ENCODE measurements at places on chromosomes 3 and 15. TPM values are rescaled to one million over a fixed set of nuclear protein-coding genes. Genes with fewer than 3 reads are reported as not detected.

DNA sequence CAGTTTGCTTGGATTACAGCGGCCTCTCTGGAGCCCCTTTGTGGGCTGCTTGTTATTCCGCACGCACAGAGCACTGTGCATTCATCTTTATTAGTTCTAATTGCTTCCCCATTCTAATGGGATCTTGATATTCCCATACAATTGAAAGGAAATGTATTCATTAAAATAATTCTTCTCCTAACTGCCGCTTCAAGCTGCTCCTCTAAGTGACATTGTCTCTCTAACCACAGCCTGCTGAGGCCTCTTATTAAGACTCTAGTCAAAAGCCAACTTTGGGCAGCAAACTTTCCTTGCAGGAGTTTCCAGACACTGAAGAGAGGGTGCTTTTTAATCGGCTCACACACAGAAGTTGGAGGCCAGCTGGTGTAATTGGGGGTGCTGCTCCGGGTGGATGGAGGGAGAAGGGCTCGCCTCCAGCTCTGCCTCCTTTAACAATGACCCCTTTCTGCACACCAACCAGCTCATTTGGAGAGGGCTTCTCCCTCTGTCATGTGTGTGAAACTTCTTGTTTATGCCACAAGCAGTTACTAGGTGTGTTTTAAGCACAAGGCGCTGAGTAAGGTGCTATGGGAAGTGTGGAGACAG is 5.6 kb upstream of the MAGEF1 start:
- DNase-seq = no peak

- DNase-seq = no peak
Measured at GRCh38 chr15:39183164-39183881, 397.6 kb upstream of the THBS1 start.

- DNase-seq = no peak
Measured at GRCh38 chr3:170438836-170439235, 20.2 kb downstream of the CLDN11 start.

GRCh38 chr3:100518983-100519382 is 26.6 kb downstream of the TMEM45A start:
- DNase-seq = no peak

DNA sequence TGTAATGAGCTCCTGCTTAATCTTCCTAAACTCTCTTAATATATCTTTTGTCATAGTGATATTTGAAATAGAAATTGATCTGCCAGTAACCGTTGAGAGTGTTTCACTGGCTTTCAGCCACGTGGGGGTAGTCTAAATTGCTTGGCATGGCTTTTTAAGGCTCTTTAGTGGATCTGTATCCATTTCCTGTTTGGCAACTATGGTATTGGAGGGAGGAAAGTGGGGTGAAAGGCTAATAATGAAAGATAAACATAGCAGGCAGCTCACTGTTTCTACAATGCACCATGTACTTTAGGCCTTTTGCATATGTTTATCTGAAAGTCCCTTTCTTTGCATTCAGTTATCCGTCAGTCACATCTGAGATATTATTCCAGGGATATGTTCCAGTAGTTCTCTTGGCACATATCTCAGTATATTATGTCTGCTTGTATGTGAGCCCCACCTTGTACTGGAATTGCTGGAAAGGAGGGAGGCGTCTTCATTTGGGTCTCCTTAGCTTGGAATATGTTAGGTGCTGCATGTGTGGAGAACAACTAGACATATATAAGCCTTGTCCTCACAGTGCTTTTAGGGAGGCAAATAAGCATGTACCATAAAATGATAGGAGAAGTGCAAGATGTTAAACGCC is 10.8 kb downstream of the TOPAZ1 start:
- DNase-seq = no peak

- no peak for DNase-seq
Measured at GRCh38 chr3:118636841-118637240, 397.8 kb downstream of the IGSF11 start.

DNA sequence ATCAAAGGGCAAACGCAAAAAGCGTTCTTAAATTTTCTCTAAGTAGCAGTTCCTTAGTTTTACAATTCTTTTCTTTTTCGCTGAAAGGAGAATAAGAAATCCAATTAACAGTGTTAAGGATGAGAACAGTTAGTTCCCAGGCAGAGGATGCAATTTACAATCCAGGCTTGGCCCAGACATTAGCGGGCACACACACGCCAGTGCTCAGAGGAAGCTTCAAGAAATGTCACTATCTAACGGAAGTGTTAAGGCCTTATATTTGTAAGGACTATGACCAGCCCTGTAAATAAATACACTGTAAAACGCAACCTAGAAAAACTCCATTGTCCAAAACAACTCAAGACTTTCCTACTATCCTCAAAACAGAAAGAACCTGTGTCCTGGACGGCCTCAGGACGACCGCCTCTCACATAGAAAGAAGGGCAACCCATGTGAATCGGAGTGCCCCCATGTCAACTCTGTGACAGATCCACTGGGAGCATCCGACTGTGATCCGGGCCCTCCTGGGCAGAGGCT is 1.3 kb downstream of the ACAP2 start:
- DNase-seq = no peak

- no peak for DNase-seq
Measured at GRCh38 chr15:74231475-74231874, 4.7 kb upstream of the CCDC33 start.

DNA sequence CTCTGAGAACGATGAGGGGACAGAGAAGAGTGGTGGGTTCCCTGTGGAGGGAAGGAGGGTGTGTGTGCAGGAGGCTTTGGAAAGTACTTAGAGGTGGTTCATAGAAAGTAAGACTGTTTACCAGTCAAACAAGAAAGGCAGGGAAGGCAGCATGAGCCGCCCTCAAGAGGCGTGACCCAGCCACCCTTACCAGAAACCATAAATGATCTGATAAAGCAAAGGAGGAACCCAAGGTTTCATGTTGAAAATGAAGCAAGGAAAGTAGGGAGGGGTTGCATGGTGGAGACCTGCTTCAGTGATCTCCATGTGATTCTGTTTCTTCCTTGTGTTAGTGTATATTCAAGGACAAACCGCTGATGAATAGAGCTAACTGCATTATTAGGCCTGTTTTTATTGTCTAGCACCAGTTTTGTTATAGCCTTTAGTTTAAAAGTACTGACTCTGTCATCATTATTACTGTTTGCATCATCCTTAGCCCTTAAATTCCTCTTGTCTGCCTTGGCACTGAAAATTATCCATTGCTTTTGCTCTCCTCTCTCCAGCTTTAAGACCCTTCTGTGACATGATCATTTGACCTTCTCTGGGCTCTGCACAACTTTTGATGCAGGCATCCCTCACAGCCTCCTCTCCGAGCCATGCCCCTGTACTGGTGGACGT is 96.1 kb downstream of the STAC start:
- no peak for DNase-seq

GRCh38 chr15:64717130-64717529 is 58.3 kb downstream of the RBPMS2 start:
- no peak for DNase-seq

- DNase-seq = no peak
Measured at GRCh38 chr15:66947471-66947870, 117.9 kb upstream of the SMAD3 start.

DNA sequence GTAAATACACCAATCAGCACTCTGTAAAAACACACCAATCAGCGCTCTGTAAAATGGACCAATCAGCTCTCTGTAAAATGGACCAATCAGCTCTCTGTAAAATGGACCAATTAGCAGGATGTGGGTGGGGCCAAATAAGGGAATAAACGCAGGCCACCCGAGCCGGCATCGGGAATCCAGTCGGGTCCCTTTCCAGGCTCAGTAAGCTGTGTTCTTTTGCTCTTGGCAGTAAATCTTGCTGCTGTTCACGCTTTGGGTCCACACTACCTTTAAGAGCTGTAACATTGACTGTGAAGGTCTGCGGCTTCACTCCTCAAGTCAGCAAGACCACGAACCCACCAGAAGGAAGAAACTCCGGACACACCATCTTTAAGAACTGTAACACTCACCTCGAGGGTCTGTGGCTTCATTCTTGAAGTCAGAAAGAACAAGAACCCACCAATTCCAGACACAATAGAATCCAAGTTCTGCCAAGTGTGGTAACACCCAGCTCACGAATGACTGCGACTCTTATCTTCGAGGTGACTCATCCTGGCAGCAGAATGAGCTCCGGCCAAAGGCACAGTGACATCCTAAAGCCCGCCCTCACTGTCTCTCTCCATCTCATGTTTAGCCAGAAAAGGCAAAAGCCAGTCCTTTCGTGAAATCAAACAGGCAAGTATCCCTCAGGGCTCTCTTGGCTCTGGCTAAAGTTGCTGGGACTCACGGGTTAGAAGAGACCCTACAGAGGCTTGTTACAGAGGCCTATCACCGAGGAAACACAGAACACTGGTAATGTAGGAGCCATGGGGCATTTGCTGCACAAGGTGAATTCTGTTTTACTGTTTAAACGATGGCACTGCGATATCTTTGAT is 155.2 kb downstream of the FAM43A start:
- no peak for DNase-seq

DNA sequence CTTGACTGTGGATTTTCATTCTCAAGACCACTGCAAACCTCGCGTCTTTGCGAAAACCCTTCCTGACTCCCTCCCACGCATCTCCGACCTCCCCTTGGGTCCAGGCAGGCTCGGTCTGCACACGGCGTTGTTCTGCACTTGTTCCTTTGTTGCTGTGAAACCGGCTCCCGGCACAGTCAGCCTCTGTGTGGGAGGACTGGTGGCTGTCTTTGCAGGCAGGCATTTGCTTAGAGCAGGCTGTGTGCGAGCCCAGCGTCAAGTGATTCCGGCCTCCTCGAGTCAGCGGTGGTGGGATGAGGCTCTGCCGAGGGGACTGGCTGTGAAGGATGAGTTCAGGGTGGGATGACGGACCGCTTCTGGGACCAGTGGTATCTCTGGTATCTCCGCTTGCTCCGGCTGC is 102.6 kb upstream of the ROPN1 start:
- no peak for DNase-seq

DNA sequence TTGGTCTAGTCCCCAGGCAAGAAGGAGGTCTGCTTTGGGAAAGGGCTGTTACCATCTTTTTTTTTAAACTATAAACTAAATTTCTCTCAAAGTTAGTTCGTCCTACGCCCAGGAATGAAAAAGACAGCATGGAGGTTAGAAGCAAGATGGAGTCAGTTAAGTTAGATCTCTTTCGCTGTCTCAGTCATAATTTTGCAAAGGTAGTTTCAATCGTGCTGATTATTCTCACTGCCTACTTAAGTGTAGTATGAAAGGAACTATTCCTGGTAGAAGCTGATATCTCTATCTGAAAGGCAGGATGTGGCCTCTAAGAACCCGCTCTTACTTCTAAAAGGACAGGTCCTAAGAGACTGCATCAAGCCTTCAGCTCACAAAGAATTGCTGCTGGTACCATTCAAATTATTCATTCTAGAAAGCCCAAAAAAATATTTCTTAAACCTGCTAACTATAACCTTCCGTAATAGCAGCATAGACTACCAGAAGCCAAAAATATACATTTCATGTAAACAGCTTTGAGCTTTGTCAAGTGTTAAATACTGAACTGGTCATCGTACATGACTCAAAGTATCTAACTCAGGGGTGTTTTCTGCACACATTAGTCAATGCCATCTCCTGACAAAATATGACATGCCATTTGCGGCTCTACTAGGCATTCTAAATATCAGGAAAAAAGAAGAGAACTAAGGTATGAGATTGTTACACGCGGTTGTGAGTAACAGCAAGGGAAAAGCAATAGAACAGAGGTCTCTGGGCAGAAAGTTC is 96.0 kb upstream of the CCDC80 start:
- no peak for DNase-seq

DNA sequence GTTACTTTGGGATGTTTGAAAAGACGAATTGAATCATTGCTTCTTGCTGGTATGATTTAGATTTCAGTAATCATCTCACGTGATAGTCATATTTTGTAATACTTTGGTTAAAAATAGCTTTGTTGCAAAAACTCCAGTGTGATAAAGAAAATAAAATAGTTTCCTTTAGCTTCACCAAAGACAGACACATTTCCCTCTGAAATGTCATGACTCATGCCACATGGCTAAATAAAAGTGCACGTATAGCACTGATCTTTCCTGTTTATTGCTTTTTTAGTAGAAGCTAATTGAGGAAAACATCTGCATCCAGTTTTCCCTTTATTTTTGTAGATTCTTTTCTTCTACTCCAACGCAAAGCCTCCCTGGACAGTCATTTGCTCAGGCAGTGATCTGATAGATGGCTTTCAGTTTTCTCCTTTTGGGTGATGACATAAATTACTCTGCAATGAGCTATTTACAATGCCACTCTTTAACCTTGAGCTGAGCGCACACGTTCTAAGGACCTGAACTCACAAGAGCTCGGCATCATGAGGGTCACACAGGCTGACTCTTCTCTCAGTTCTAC is 84.9 kb downstream of the ARNT2 start:
- no peak for DNase-seq

DNA sequence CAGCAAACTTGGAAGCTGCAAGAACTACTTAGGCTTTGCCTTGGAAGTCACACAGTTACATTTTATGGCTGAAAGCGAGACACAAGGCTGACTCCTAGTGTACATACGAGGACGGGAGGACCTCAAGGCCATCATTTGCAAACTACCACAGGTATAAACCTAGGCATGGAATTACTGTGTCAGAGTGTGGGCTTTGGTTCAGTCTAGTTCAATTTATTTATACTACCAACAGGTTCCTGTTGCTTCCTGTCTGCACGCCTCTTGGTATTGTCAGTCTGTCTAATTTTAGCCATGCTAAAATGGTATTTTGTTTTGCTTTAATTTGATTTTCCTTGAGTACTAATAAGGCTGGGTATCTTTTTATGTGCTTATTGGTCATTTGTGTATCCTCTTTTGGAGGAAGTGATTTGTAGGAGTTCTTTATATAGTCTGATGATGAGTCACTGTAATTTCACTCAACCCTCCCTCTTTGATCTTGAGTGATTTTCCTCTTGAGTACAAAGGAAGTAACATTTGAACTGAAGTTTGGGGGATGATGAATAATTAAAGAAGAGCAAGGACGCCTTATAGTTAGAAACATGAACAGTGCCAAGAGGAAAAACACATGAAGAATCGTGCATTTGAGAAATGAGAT is 8.2 kb downstream of the ANKRD34C start:
- no peak for DNase-seq

- no peak for DNase-seq
Measured at GRCh38 chr15:50192926-50193620, 11.1 kb downstream of the SLC27A2 start.

DNA sequence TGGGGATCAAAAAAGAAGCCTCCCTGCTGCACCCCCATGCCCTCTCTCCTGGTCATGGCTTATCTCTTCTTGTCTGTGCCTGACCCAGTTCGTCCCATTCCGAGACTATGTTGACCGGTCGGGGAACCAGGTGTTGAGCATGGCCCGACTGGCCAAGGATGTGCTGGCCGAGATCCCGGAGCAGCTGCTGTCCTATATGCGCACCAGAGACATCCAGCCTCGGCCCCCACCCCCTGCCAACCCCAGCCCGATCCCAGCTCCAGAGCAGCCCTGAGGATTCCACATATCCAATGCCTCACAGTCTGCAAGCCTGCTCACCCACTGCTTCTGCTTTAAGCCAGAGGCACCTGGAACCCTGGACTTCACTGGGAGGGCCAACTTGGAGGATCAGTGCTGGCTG is 2.1 kb upstream of the BRPF1 start:
- DNase-seq = no peak

C3orf80 gene
- 0.15 TPM for total RNA-seq

UPK1B gene
- total RNA-seq = not detected

SOX14 gene
- not detected for total RNA-seq

IGSF11 gene
- 1.9 TPM for total RNA-seq

ACKR2 gene
- 6.9 TPM for total RNA-seq

MYL3 gene
- 5.9 TPM for total RNA-seq

ZNF620 gene
- total RNA-seq = 4.1 TPM
